ENCODE measurements at places on chromosomes 12 and 14.
A peak's percentile ranks its signal among the peaks of the same experiment; 100 is the strongest.

DNA sequence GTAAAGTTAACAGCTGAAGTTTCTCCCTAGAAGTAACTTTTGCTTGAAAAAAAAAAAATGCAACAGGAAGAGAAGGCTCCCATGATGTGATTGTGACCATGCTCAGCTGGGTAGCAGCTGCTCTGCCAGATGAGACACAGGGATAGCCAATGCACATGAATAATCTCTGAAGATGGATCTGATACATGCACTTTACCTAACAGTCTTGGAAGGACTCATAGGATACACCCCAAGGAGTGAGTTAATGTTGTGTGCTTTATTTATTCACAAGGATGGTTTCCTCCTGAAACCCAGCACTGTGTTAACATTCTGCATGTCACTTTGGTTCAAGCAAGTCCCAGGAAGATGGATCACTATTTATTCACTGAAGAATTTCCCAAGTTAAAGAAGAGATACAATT is 46.5 kb downstream of the NDUFA12 start:
- DNase-seq: no peak

DNA sequence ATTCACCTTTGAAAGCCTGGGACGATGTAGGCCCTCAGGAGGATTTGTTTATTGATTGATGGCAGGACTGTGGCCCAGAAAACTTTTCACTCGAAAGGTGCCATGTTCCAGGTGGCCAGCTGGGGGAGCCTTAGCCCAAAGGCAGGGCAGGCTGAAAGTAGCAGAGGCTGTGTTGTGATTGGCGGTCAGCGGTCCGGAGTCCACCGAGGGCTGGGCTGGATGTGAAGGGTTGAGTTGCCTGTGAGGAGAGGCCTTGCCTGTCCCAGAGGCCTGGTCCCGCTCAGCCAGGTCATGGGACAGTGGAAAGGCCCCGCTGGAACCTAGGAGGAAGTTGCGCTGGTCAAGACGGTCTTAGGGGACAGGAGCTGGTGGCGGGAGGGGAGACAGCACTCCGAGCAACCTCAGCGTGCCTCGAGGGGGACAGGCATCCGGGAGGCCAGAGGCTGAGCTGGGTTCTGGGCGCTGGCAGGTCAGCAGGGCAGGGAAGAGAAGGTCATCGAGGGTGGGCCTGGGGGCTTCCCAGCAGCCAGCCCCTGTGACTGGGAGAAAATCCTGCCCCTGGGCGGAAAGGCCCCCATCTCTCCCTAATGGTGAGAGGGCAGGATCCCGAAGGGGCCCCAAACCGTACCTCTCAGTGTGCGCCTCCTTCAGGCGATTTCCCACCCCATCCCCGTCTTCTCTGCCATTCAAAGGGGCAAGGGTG is 26.3 kb downstream of the CMA1 start:
- DNase-seq: no peak

DNA sequence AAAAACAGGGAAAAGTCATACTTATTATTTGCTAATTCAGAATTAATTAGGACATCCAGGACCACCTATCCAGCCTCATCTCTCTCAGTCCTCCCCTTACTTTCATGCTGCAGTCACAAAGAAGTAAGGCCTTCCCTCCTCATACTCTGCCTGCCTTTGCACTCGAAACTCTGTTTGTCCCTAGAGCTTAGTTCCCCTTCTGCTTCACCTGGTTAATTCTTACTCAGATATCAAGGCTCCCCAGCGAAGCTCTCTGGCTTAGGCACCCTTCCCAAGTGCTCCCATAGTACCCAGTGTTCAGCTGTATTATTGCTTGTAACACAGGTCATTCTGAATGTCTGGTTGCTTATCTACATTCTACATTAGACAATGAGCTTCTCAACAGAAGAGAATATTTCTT is 81.3 kb downstream of the ERGIC2 start:
- DNase-seq: no peak

DNA sequence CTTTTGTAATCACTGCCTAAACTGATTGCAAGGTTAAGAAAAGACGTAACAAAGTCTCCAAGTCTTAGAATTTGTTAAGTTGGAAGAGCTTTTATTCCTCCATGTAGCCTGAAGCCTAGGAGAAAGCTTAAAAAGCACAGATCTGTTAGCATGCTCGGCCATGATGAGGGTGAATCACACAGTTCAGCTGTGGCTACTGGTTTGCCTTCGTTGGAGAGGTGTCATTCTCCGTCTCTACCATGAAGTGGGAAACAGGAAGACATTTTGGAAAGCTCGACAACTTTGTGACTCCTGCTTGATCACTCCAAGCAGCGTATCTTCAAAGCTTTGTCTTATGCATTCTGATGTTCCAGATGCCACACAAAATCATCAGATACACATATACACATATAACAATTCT is 27.1 kb downstream of the DCP1B start:
- DNase-seq: no peak

DNA sequence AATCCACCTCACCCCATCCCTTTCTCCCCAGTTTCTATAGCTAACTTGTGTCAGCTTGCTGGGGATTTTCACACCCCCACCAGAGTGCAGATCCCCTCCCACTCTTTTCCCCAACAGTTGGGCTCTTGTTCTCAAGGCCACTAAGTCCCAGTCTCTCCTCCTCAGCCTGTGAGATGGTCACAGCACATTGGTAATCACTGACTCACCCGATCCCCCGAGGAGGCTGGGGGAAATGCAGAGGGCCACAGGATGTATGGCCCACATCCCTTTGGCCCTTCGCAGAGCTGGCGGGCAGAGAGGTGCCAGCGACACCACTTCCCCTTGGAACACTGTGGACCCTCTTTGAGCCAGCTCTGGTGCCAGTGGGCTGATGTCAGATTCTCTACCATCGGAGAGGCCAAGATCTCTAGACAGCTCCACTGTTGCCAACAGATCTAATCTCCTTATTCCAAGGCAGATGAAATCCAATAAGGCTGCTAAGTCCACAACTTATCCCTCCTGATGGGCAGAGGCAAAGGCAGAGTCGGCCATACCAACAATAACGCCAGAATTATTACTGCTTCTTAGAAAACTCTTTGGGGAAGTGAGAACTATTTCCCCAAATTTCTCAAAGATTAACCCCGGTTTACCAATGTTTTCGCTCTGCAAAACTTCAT is 1.6 kb downstream of the FMNL3 start:
- no peak for DNase-seq

DNA sequence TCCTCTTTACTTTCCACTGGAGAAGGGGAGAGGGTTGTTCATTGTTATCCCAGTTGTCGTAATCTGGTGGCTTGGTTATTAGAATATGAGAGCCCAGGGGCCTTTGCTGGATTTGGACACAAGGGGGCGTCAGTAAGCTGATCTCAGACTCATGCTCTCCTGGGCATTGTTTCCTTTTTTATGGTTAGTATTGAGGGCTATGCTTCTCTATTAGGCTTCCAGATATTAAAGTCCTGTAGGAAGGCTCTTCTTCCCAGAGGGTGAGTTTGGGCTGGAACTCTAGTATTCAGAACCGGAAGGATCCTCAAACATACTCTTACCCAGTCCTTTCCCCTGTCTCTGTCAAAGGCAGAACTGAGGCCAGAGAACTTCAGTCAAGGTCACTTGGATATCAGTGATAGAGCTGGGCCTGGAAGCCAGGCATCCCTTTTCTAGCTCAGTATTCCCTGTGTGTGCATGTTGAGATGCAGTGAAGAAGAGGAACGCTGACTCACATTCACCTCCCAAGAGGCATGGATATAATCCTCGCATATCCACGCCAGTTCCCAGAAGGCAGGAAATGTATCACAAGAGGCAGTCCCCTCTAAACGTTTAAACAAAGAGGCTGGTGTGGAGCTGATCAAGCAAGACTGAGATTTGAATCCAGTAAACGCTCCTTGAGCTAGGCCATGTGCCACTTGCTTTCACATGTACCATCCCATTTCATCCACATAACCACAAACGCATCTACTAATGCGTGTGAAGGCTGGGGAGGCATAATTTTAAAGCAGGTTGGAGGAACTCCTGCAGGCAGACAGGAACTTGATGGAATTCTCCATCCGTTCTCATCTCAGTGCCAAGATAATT is 41.6 kb downstream of the UBE3B start:
- peak; percentile 62 for DNase-seq

DNA sequence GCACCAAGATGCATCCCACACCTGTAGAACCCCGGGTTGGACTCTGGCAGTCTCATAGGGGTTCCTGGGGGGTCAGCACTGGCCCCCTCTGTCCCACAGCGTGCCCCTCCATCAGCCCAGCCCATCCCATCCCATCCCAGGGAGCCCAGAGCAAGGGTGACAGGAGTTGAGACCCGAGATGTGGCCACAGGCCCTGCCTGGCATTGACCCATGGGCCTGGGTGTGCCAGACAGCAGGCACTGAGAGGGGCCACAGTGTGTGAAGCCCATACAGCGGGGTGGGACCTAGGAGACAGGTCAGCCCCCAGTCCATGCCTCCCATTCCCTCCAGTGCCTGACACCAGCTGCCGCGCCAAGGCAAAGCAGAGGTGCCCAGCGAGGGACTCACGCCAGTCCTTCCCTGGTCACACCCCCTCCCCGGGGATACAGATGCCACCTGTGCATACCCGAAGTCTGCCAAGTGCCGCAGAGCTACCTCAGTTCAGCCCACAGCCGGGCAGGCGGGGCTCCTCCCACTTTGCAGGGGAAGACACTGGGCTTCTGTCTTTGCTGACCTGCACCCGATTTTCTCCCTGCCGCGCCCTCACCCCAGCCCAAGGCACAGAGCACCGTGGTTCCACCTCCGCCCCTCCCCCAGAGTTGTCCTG is 50.4 kb downstream of the CYP46A1 start:
- DNase-seq: peak; percentile 15

DNA sequence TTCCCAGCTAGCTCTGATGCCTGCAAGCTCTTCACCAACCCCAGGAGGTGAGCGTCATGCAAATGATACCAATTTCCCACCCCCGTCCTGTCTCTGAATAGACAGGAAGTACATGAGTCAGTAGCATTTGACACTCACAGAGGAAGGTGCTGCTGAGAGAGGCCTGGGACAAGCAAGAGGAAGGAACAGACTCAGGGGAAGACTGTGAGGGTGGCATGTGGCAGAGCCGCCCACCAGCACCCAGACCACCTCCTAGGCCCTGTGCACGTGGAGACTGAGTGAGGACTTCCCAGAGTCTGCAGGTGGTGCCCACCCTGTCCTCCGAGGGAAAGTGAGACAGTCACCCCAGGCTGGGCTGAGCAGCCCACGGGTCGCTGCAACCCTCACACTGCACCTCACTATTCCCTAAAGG is 199.5 kb upstream of the SFSWAP start:
- no peak for DNase-seq

GRCh38 chr12:42590330-42590934 is 886 bp upstream of the PRICKLE1 start:
- peak; percentile 22 for DNase-seq
